ENCODE measurements at places on chromosomes 6 and 20. TPM values are rescaled to one million over a fixed set of nuclear protein-coding genes. Genes with fewer than 3 reads are reported as not detected.

DSE gene
- 28.4 TPM for polyA plus RNA-seq

PCK1 gene
- not detected for polyA plus RNA-seq

PPP1R3G gene
- polyA plus RNA-seq = 0.15 TPM

PPP1R16B gene
- 1.4 TPM for polyA plus RNA-seq

MICA gene
- polyA plus RNA-seq = 6.9 TPM

KCNG1 gene
- 0.04 TPM for polyA plus RNA-seq

TGM3 gene
- polyA plus RNA-seq = not detected

OARD1 gene
- 3.7 TPM for polyA plus RNA-seq

SSR1 gene
- 251 TPM for polyA plus RNA-seq

PSORS1C2 gene
- not detected for polyA plus RNA-seq

CUTA gene
- 153 TPM for polyA plus RNA-seq

All from CD14-positive monocyte (primary cell).